ENCODE measurements at places on chromosomes 2 and 18.

DNA sequence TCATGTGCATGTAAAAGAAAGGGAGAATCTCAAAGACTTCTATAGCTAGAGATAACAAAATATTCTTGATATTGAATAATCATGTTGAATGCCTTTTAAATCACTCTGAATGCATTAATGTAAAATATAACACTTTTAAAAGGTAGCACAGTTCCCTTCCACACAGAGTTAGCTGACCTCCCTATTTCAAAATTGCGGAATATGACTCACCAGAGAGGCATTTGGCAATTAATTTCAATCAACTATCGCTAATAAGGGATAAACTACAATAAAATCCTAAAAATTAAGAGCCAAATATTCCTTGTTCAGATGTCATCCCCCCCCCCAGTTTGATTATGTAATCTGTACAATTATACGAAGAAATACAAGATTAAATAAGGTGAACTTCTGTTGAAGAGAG, 29.3 kb downstream of the ZC3H15 start:
- DNase-seq: no peak

GRCh38 chr2:71174207-71174606, 43.8 kb downstream of the MPHOSPH10 start:
- no peak for DNase-seq

GRCh38 chr2:88603146-88603545, 24.1 kb downstream of the EIF2AK3 start:
- no peak for DNase-seq

- DNase-seq: no peak
Measured at GRCh38 chr2:42781181-42781580, 11.2 kb downstream of the HAAO start.

DNA sequence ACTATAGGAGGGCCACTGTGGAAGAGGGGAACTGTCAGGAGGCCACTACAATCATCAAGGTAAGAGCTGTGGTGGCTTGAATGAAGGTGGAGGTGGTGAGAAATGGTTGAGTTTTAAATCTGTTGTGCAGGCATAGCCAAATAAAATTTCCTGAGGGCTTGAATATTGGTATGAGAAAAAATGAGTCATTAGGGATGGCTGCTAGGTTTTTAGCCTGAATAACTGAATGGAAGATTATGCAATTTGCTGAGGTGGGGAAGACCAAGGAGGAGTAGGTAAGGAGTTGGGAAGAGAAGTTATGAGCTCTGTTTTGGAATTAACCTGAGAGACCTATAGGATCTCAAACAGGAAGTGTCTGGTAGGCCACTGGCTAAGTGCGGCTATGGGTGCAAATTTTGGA, 84.0 kb downstream of the KLHL14 start:
- no peak for DNase-seq

DNA sequence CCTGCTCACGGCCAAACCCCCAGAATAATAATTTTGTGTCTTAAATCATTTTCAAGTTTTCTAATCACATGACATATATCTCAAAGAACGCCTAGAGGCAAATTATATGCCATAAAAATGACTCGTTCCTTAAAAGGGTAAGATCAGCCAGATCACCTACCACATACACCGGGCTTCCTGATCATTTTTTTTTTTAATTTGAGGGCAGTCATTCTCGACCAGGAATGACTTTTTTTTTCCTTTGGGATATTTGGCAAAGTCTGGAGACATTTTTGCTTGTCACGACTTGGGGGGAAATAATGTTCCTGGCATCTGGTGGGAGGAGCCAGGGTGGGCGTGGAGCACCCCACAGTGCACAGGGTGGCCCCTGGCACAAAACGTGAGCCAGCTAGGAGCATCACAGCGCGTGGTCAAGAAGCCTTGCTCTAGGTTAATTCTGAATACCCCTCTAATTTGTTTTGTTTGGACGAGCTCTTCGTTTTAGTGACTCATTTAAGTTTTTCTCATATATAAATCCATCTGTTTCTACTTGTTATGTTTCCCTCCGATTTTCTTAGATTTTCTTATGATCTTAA, 94.9 kb downstream of the TWIST2 start:
- DNase-seq: no peak

GRCh38 chr2:233967164-233967563, 50.0 kb downstream of the TRPM8 start:
- DNase-seq: no peak

GRCh38 chr18:34921811-34922385, 119.3 kb upstream of the MAPRE2 start:
- no peak for DNase-seq

DNA sequence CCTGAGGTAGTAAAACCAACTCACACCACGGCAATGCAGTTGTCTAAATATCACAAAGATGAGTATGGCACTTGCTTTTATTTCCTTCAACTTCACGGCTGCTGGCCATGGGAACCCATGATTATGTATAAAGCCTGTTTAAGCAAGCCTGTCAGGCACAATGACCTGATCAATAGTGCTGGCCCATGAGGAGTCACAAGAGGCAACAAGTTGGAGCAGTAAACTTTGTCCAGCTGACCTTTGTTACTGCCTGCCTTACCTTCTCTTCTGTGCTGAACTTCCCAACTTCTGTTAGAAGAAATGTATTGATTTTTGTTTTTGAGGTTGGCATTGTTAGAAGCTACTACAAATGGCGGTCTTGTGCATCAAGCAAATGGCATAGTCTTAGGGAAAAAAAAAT, 151.9 kb downstream of the RAB3GAP1 start:
- no peak for DNase-seq

- no peak for DNase-seq
Measured at GRCh38 chr18:71209944-71210343, 921.1 kb downstream of the SOCS6 start.

DNA sequence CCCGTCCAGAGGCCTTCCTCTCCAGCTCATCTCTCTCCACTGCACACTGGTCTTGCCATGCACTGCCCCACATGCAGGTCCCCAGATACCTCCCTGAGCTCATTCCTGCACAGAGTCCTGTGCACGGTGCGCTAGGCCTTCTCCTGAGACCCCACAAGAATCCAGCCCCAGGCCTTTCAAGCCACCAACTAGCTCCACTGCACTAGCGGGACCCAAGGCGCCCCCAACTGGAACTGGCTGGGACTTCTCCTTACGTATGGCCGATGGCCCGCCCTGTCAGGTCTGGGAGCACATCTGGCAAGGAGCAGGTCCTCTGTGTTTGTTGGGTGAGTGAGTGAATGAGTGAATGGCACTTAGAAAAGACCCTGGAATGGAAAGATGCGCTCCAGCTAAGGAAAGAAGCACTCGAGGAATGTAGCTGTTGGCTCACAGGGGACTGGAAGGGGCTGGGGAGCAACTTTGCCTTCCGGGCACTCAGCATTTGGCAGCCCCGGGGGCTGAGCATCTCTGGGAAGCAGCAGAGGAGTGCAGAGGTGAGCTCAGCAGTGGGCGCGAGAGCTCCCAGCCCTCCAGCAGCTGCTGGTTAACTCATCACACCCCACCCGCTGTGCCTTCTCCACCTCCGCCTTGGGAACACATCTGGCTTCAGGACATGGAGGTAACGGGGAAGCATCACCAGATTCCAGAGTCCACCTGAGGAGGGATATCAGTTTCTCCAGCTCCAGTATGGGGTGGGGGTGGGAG, 223.1 kb downstream of the GLI2 start:
- no peak for DNase-seq

DNA sequence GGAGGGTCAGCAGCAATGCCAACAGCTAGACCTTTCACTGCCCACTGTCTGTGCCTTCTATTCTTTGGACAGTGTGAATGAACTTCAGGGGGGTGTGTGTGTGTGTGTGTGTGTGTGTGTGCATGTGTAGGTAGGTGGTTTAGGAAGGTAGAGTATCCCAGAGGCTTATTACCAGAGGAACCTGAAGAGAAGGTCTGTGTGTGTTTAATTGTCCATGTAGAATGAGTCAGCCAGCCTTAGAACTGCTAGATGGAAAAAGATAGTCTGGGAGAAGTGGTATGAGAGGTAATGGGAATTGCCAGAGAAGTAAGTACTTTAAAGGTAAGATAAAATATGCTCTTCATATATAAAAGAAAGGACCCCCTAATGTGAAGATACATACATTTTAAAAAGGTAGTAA, 522.2 kb downstream of the PIK3C3 start:
- no peak for DNase-seq

DNA sequence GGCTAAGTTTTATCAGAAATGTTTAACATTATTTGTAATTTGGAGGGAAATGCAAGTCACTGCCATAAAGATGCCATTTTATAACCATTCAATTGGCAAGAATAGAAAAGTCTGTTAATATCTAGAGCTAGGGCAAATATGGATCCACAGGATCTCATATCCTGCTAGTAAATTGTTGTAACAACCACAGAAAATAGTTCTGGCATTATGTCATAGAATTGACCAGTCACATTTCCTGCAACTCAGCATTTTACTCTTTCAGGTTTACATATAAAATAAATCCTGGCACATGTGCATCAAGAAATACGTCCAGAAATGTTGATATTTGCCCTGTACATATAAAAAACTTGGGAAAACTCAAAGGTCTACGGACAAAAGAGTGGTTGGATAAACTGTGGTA, 32.9 kb downstream of the OSBPL6 start:
- DNase-seq: no peak

DNA sequence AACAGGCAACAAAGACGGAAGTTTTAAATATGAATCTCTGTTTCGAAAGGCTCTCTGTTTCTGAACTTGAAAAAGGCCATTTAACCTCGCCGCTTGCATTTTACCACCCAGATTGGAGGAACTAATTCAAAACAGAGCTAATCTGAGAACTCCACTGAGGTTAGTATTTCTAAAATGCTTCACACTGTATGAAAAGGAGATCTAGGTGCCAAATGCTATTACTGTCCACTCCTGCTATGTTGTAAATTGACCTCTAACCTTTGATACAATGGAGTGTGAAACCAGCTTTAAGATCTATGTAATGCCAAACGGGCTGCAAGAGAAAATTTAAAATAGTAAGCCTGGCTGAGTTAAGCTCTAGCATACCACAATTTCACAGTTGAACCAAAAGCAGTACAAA, 364.5 kb downstream of the IRS1 start:
- no peak for DNase-seq

DNA sequence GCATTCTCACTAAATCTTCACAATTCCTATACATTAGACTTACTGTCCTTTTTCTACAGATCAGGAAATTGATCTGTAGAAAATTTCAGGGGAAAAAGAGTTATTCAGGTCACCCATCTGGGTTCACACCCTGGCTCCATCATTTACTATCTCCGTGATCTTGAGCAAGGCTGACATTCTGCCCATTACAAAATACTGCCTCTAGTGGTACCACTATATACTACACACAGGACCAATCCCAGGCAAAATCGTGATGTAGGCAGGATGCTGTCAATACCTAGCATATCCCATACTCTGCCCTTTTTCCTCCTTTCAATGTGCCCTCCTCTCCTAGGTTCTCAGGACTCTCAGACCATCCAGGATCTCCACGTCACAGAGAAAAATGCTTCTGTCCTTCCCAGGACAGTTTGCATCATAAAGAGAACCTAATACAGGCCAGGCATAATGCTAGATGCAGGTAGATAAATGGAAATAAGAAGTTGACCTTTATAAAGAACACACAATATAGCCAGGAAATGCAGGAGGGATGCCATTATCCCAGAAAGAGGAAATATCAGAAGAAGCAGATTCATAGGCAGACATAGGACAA, 101.9 kb downstream of the CDH20 start:
- DNase-seq: no peak

- no peak for DNase-seq
Measured at GRCh38 chr2:173580956-173581355, 226.3 kb downstream of the CDCA7 start.

GRCh38 chr2:130985206-130985780, 108.0 kb downstream of the FAM168B start:
- DNase-seq: no peak

Data from activated naive CD4-positive, alpha-beta T cell treated with anti-CD3 and anti-CD28 coated beads, Interleukin-2, amount 50 U/mL, for 72 hours (primary cell).